ENCODE measurements at places on chromosomes 1 and 21.

- no peak for DNase-seq
These were observed 54.4 kb upstream of the RIPK4 start for GRCh38 chr21:41821081-41821755.

DNA sequence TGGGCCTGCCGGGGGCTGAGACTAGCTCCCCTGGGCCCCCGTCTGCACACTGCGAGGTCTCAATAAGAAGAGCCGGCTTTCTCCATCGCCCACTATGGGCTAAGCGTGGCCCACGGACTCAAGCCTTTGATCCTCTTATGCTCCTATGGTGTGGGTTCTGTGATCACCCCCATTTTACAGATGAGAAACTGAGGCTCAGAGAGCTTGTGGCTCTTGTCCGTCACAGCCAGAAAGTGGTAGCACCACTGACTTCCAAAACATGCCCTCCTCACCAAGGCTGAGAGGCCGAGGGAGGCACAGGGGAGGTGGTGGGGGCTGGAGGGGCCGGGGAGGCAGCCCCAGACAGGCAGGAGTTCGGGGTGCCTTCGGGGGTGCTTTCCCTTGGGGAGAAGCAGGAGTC lies 39.0 kb upstream of the CASZ1 start:
- no peak for DNase-seq

DNA sequence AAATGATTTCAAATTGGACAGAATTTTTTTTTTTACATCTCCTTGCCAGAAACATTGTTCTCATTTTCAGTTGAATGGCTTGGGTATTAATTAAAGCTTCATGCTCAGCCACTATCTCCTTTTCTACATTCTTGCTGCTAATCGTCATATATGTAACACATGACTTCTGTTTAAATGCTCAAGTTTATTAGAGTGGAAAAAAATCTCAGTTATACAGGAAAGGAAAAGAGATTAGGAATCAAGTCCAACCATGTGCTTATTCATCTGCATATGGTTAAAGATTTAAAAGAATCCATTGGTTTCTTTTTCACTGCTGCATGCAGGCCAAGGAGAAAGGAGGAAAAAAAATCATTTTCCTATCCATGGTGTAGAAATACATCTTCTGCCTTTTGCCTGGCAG lies 47.3 kb upstream of the CNN3 start:
- no peak for DNase-seq

GRCh38 chr1:99661780-99662179 lies 15.9 kb downstream of the PALMD start:
- DNase-seq, result no peak

DNA sequence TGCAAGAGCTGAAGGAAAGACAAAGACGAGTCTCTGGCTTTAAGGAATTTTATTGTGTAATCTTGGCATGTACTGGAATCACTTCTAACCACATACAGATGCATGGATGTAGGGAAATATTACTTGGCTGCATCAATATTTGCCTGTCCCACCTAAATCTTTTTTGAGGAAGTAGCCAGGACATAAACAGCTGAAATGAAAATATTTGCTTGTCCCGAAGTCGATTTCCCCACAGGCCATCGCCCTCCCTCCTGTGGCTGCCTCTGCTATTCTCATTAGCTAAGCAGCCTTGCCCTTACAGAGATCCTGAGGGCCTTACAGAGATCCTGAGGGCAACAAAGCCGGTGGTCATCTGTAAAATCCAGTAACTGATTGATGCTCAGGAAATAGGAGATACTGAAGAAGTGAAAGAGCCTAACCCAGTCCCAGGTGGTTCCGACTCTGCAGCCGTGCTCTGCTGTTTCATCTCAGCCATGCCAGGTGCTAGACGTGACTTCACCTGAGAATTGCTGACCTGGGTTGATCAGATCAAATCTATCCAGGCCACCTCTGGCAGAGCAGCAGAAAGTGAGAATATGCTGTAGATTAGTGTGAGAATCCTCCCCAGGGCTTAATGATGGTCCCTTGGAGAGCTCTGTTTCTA lies 25.5 kb downstream of the MAN1C1 start:
- DNase-seq, result no peak

GRCh38 chr1:6788946-6789345 lies 3.7 kb downstream of the CAMTA1 start:
- DNase-seq, result no peak

GRCh38 chr1:101706366-101706765 lies 290.4 kb downstream of the OLFM3 start:
- DNase-seq, result no peak

DNA sequence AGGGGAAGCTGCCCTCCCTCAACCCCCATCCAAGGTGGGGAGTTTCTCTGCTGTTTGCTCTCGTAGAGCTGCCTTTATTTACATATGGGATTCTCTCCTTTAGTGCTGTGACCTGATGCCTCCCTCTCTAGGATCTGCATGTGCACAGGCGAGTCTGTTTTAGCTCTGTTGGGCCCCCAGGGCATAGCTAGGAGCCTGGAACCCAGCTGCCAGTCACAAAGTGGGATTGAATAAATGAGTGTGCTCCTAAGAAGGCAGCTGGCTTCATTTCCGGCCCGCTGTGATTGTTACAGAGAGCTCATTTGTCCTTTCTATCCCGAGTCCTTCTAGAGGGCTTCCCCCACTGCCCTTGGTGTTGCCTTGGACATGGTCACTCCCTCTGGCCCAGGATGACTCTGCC lies 176.6 kb downstream of the GRIK3 start:
- no peak for DNase-seq

- DNase-seq, result no peak
These were observed 1.2 kb upstream of the TSPAN2 start for GRCh38 chr1:115090540-115090939.

GRCh38 chr1:101069158-101069557 lies 43.6 kb upstream of the DPH5 start:
- no peak for DNase-seq
